ENCODE measurements at places on chromosomes 4 and X.

DNA sequence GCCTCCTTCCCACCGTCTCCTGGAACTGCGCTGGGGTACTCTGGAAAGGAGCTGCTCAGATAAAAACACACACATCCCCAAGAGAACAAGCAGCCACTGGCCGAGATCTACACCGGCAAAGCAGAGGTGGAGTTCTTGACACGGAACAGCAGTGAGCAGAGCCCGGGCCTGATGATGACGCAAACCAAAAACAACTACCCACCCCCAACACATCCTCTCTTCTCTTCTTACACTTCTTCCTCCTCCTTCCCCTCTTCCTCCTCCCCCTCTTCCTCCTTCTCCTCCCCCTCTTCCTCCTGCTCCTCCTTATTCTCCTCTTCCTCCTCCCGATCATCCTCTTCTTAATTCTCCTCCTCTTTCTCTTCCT lies 4.6 kb downstream of the PNMA5 start:
- no peak for DNase-seq

- DNase-seq: no peak
These were observed 372.6 kb upstream of the TECRL start for GRCh38 chr4:64781737-64782326.

- DNase-seq: no peak
These were observed 326.9 kb downstream of the NAF1 start for GRCh38 chr4:162839814-162840213.

DNA sequence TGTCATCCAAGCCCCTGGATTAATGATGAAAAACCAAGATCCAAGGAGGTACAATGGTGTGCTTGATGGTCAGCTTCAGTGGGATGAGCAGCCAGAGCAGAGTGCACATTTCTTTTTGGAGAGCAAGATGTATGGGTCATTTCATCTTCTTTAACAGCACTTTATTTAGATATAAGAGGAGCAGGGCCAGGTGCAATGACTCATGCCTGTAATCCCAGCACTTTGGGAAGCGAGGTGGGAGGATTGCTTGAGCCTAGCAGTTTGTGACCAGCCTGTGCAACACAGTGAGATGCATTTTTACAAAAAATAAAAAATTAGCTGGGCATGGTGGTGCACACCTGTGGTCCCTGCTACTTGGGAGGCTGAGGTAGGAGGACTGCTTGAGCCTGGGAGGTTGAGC lies 45.3 kb upstream of the MAP3K15 start:
- DNase-seq: no peak

- DNase-seq: no peak
These were observed 21.5 kb downstream of the FHDC1 start for GRCh38 chr4:152957437-152958171.

- no peak for DNase-seq
These were observed 67.5 kb downstream of the ABCG2 start for GRCh38 chr4:88090898-88091297.

GRCh38 chr4:8526363-8526855 lies 53.8 kb upstream of the GPR78 start:
- DNase-seq: no peak

DNA sequence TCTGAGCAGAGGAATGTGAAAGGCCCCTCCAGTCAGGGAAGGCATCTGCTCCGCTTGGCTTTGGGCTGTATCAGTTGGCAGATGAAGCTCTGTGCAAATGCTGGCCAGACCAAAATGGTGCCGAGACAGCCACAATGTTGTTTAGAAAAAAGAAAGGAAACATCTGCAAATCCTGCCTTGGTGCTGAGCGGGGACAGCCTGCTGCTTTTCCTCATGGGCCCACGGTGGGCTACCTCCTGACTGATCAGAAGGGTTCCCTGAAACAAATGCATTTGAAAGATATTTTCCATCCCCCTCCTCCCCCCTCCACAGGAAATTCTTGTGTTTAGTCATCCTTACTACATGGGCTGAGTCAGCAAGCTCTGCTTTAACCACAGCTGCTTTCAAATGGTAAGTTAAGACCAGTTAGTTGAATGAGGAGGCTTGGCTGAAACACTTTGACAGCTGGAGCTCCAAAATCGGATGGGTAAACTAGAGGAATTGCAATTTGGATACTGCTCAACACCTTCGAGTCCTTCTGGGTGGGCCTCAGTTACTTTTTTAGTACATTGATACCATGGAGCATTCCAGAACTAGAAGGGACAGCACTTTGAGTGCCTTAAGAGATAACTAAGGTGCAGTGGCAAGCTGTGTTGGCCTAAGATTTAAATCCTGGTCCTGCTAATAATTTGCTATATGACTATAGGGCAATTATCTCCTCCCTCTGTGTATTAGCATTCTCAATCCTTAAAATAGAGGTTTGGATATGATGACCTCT lies 36.0 kb downstream of the PLAC1 start:
- DNase-seq: no peak

DNA sequence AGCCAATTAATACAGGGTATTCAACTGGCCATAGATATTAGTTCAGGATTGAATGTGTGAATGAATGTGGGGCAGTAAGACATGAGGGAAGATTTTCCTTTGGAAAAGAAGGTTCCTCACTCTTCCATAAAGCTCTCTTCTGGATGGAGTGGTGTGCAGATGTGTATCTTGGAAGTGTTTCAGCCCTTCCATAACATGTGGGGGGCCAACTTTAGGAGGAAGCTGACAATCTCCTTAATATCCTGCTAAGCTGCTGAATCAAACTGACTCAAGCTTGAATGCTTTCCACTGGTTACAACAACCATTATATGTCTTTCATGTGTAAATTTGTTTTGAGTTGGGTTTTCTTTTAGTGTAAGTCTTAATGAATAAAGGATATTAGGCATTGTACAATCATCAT lies 40.3 kb downstream of the FANCB start:
- DNase-seq: no peak

DNA sequence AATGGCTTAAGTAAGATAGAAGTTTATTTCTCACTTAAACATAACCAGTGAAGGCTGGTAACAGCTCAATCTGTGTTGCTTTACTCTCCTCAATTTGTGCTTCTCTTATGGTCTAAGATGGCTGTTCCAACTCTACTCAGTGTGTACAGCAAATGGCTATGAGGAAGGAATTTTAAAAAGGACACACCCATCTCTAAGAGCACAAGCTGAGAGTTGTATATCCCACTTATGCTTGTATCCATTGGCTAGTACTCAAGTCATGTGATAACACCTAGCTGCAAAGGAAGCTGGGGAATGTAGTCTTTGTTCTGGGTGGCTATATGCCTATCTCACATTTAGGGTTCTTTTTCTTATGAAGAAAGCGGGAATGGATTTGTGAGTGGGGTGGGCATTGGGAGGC lies 63.3 kb downstream of the GPAT3 start:
- no peak for DNase-seq

- DNase-seq: peak; percentile 15
These were observed 84.2 kb downstream of the BCOR start for GRCh38 chrX:40013266-40014195.

- DNase-seq: no peak
These were observed 408 bp downstream of the TMEM33 start for GRCh38 chr4:41935652-41936021.

GRCh38 chr4:101584306-101584705 lies 206.2 kb upstream of the BANK1 start:
- DNase-seq: no peak

- DNase-seq: no peak
These were observed 439 bp downstream of the SEC31A start for GRCh38 chr4:82890528-82890900.

DNA sequence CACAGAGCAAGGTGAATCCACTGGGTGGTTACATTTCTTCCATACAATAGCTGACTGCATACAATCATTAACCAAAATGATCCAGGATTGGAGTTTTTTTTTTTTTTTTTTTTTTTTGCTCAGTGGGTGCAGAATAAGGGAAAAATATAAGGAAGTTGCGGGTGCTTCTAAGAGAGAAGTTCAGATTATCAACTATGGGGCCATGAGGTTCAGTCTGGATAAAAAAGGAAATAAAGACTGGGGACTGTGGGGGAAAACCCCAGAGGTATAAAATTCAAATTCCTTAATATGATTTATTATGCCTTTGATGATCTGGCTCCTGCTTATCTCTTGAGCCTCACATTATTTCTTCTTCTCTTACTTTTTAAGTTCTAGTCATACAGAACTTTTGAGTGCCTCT lies 5.9 kb upstream of the EIF1AX start:
- DNase-seq: no peak

GRCh38 chr4:41784191-41784979 lies 35.9 kb upstream of the PHOX2B start:
- DNase-seq: no peak

GRCh38 chr4:6568689-6569332 lies 6.2 kb upstream of the MAN2B2 start:
- DNase-seq: no peak

GRCh38 chr4:159027535-159027934 lies 75.3 kb upstream of the RAPGEF2 start:
- no peak for DNase-seq

- no peak for DNase-seq
These were observed 84.7 kb upstream of the RAPGEF2 start for GRCh38 chr4:159018062-159018629.

DNA sequence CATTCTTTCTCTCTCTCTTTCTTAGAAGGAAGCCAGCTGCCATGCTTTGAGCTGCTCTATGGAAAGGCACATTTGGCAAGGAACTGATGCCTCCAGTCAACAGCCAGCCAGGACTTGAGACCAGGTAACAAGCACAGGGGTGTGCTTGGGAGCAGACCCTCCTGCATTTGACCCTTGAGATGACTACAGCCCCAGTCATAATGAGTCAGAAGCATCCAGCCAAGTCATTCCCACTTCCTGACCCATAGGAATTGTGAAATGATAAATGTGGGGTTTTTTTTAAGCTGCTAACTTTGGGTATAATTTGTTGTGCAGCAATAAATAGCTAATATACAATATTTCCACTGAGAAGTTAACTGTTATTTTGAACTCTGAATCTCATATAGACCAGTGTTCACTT lies 446.9 kb downstream of the GRXCR1 start:
- DNase-seq: no peak

- DNase-seq: no peak
These were observed 243.2 kb downstream of the CPE start for GRCh38 chr4:165621983-165622382.

GRCh38 chr4:61638591-61638990 lies 438.5 kb downstream of the ADGRL3 start:
- DNase-seq: no peak

DNA sequence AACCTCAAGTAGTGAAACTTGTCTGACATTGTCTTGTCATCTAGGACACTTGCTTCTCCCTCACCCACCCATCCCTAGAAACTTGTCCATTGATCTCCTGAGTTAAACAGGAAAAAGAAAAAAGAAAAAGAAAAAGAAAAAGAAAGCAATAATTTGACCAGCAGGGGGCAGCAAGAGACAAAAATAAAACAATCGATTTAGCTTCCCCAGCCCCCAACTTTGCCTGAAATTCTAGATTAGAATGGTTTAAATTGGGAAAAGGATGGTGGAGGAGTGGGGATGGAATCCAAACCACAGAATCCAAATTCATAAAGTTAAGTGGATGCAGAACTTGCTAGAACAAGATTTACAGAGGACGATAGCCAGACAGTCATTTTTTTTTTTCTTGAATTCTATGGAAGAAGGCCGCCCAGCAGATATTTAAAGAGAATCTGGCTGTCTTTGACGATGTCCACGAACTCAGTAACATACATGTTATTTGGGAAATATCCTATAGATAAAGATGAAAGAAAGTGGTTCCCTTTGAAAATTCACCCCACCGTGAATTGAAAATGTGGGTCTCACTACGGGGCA lies 282.9 kb downstream of the USP46 start:
- no peak for DNase-seq

DNA sequence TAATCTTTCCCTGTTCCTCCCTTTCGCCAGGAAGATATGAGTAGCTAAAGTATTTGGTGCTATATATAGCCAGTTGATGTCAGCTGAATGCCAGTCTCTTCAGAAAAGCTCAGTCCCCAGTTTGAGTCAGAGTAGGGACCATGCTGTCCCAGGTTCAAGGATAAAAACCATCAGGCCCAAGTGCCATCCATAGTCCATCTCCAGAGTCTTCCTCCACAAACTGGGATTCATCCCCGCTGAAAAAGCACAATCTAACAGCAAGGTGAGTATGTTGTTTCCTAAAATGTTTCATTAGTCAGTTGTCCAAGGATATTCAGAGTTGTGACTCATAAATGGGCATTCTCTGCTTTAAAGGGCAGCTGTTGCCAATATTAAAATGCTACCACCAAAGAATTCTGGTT lies at the start of gene MYOZ2:
MYOZ2 (plus strand) TSS at position 112 of the 401 bp plus-strand sequence. CDS start 694 bp downstream, outside the sequence.
- no peak for DNase-seq

DNA sequence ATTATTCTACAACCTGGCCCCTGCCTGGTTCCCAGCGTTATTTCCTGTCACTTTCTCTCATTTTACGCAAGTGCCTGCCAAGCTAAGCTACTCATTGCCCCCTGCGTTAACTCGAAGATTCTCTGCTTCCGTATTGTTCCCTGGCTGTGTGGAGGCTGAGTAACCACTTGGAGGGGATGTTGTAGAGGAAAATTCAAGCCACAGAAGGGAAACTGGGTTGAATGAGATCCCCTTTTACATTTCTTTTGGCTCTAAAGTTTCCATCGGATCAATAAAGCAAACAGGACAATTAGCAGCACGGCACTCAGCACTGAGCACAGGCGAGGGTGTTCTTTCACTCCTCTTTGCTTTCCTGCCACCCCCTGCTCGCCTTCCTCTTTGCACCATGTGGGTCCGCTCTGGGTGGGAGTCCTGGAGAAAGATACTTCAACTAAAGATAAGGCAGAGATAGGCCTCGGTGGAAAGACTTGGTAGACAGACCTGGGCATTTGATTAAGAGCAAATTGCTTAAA lies 4.2 kb upstream of the TMSB4X start:
- peak; percentile 41 for DNase-seq

GRCh38 chr4:180356766-180357165 lies 1886.4 kb upstream of the TENM3 start:
- DNase-seq: no peak

DNA sequence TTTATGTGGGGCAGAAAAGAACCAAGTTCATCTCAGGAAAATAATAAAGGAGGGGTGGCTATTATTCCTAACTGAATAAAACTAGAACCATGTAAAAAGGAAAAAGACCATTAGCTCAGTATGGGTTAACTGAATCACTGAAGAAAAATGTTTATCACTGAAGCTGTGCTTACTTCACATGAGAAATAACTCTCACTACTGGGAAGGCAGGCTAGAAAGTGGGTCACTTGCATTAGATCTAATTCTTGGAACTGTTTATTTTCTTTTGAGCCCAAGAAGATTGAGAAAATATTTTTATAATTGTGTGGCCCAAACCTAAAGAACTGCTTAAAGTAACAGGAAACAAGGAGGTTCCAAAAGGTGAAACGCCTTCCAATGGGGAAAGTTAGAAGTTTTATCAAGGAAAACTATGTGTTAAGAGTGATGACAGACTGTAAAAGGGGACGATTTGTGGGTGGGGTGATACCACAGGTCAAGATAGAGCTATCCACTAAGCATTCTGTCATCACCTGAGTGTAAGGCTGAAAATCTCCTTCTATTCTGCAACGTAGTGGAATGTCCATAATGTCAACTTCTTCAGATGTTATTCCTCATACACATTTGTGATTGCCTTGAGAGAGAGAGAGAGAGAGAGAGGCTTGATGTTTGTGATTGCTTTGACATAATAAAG lies 1083.5 kb downstream of the PCDH7 start:
- DNase-seq: no peak
